Fibroblast of gingiva (primary cell): ENCODE measurements at places on chromosomes 13 and 19.

GRCh38 chr19:31349160-31349881 lies at the start of gene TSHZ3:
Gene TSHZ3 (minus strand): TSS chr19:31349436. CDS start chr19:31349219, 217 bp downstream.
- peak; percentile 93 for DNase-seq

GRCh38 chr19:2332341-2333026 lies 4.0 kb downstream of the SPPL2B start:
- DNase-seq = no peak

DNA sequence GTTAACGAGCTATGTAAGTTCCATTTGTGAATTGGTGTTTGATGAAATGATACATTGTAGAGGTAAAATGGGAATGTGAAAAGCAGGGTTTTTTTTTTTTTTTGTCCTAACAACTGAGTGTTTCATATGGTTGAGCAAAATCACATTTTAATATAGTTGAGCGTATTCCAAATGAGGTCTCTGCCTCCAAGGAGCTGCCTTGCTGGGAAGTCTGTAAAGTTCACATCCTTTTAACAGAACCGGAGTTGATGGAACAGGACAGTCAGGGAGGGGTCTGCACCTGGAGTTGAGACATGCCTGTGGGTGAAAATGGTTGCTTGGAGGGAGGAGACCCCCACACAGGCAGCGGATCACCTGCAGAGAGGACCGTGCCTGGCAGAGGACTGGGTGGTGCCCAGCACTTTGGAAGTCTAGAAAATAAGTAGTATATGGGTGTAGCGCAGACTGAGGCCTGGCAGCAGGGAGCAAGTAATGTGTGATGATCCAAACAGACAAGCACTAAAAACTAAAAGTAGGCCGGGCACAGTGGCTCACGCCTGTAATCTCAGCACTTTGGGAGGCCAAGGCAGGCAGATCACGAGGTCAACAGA lies 75.2 kb upstream of the UBAC2 start:
- no peak for DNase-seq

DNA sequence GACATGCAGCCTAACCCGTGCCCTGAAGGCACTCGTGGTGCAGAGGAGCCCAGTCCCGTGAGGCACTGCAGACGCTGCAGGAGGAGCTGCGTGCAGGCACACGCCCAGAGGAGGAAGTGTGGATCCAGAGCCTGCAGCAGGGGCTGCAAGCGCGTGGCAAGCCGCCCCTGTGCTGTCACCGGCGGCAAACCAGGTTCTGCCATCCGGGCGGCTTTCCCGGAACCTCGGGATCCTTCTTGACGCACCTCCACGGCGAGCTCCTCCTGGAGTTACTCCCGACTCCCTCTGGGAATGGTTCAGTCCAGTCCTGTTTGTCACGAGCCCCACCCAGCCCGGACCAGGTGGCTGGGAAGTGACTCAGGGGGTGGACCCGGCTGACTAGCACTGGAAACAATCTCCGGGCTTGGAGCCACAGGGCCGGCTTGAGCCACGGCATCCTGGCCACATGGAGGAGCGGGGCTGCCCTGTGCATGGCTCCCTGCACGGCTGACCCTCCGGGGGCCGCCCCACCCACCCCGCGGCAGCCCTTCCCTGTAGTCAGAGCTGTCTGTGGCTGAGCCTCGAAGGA lies 10.2 kb downstream of the DPP9 start:
- peak; percentile 91 for DNase-seq

GRCh38 chr13:113547238-113547971 lies 37.1 kb upstream of the TFDP1 start:
- DNase-seq = peak; percentile 21

DNA sequence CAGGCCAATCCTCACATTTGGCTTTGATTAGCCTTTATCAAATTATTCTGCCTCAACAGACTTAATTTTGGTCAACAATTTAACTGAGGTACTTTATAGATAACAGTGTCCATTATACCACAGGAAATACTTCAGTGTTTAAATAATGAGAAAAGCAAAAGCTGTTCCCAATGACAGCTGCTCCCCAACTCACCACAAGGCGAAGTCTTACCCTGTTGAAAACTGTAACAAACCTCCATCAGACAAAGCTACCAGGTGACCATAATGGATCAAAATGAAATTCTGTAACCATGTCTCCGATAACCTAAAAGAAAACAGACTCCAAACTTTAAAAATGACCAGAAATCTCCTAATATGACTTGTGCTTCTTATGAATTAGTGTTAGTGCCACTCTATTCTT lies 50.3 kb downstream of the ZNF44 start:
- no peak for DNase-seq

DNA sequence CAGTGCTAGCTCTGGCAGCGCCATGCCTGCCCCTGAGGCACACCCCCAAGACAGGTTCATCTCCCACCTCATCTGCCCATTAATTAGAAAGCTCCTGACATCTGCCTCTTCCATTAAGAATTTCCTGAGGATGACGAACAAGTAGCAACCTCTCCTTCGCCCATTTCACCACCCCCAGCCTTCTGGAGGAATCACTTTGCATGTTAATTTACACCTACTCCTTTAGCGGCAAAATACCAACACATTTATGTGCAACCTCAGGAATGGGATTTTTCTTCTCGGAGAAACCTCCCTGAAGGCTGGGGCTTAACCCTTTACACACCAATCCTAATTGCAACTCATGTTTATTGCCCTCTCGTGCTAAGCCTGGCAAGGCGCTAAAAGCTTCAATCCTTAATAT lies 13.8 kb downstream of the SLC7A1 start:
- DNase-seq = no peak

DNA sequence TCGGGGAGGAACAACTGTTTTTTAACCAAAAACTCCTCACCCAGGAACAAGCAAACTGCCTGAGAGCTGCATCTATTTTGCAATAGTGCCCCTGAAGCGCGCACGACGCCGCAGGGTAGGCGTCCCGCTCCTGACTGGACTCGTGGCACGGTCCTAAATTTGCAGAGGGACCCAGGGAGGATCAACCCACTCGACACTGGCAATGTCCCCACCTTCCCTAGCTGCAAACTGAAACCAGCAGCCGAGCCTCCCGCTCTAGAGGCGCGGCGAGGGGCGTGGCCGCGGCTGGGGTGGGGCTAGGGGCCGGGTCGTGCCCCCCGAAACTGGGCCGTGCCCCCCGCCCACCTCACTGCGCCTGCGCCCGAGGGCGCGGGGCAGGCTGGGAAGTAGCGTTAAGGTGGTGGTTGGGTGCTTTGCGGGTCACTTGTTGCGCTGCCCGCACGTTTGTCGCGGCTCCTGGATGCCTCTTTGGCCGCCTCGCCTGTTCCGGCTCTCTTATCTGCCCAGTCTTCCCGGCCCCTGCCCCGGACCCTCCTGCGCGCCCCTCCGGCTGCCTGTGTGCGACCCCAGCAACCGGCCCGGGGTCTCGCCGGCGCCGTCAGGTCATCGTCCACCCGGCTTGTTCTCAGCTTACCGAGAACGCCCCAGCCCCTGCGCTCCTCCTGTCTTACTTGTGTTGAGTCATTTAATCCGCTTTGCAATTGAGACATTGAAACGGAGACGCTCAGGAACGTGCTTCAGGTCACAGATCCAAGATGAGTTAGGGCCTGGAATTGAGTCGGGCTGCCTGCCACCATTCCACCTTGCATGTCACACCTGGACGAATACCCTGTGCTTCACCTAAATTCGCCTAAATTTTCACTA lies 37.9 kb upstream of the LSM14A start:
- DNase-seq = peak; percentile 82

GRCh38 chr13:100506154-100506553 lies 82.4 kb downstream of the GGACT start:
- DNase-seq = no peak

DNA sequence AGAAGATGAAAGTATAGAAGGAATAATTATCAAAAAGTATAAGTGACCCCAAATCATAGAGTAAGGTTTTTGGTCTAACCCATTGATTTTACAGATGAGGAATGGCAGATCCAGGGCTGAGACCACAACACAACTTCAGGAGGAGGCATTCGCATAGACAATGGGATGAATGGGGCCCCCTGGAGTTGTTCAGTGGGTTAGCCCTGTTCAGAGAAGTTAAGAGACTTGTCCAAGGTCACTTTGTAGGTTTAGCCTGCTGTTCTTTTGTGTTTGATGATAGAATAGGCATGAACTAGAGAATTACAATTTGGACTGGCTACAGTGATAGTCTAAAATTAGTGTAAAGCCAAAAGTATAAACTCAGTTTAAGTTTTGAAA lies 233.9 kb downstream of the KCNRG start:
- no peak for DNase-seq

GRCh38 chr19:39502640-39503417 lies 4.1 kb downstream of the DLL3 start:
- DNase-seq = peak; percentile 52

- peak; percentile 13 for DNase-seq
Observed at GRCh38 chr13:99677116-99677951, 176.1 kb downstream of the TM9SF2 start.

GRCh38 chr13:24032252-24032651 lies 128.3 kb upstream of the SPATA13 start:
- peak; percentile 91 for DNase-seq

DNA sequence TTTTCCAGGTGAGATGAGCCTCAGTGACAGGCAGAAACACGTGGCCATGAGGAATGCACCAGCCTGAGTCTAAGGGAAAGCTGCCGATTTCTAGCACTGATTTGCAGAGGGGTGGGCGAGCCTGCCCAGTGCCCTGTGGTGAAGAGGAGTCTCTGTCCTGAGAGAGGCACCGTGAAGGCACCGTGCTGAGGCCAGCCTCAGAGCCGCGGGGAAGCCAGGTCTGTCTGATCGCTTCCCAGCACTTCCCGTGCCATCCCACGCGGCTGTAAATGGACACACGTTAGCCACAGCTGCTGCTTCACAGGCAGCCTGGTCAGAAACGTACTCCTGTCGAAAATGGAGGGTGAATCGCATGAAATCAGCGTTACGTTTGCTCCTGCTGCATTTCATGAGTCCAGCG lies 79.8 kb downstream of the ATP11A start:
- no peak for DNase-seq

DNA sequence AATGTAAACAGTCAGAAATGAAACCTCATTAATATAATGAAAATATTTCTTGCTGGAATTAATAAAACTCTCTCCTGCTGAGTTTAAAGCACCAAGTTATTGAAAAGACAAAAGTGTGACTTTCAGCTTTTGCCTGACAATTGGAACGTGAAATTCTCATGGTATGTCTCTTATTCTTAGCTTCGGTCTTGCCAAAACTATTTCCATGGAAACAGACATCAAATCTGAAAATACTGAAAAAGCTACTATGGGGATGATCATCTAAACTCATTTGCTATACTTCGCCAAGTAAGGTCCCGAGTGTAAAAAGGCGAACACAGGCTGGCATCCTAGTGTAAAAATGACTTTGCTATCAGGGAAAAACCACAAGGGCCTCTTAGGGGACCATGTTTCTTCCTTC lies 22.8 kb downstream of the HTR2A start:
- DNase-seq = no peak

DNA sequence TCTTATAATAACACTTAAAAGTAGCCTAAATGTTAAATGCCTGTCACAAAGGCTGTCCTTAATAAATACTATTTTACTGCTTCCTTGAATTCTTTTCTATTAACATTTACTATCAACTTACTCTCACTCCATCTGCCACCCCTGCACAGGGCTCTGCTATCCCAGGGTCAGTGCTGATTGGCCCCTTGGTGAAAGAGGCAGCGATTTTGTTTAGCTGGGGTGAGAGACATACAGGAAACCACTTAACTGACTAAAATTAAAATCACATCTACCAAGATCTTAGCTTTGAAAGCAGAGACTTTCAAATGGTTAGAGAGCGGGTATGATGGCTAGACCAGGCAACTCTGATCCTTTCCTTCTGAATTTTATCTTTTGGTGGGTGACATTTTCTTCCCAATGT lies 149.9 kb upstream of the HTR2A start:
- no peak for DNase-seq

DNA sequence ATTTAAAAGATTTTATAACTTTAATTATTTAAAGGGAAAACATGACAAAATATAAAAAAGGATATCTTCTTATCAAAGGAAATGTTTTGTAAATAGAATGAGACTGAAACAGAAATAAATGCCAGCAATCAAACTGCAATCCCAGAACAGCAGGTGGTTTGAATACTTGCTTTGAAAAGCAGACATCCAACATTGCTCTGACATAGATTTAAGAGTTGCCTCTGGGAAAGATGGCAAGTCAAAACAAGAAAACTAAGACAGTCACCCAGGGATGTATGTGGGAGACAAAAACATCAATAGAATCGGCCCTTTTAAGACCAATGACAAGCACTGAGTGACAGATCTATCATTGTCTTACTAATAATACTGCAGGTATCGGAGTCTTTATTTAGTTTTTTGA lies 789.7 kb upstream of the GPC6 start:
- no peak for DNase-seq

- DNase-seq = peak; percentile 48
Observed at GRCh38 chr19:14519860-14520407, 1.7 kb upstream of the DNAJB1 start.

DNA sequence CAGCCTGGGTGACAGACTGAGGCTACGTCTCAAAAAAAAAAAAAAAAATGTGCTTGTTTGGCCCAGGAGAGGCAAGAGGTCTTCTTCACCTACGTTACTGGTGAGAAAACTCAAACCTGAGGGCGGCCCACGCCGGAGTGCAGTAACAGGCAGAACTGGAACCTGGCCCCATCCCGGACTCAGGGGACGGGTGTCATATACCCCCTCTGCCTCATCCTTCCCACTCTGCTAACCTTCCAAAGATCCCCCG lies 414 bp upstream of the ADAT3 start:
- no peak for DNase-seq

GRCh38 chr19:17673937-17674799 lies 14.0 kb downstream of the UNC13A start:
- no peak for DNase-seq

DNA sequence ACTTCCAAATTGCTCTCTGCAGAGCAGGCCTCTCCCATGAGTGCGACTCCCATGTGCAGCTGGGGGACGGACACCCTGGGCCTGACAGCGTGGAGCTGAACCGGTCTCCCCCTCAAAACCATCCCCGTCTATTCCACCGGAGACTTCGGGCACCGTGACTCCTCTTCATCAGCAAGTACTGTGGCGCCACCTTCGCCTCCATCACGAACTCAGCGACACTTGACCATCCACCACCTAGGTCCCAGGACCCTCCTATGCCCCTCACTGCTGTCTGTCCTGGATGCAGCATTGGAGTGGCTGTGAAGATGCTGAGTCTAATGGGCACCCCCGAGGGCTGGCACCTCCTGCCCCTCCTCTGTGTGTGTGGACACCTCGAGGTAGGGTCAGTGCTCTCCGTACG lies 20.6 kb downstream of the CILP2 start:
- DNase-seq = no peak

- no peak for DNase-seq
Observed at GRCh38 chr13:97109256-97109655, 112.9 kb upstream of the MBNL2 start.
